ENCODE measurements at places on chromosomes 2 and 18.
A peak's percentile ranks its signal among the peaks of the same experiment; 100 is the strongest.

GRCh38 chr2:128422571-128422970, 103.9 kb upstream of the HS6ST1 start:
- DNase-seq, result peak; percentile 99

GRCh38 chr2:54899576-54900200, 150.6 kb downstream of the RTN4 start:
- peak; percentile 77 for DNase-seq

GRCh38 chr2:54675738-54676137, 47.7 kb upstream of the EML6 start:
- no peak for DNase-seq

- no peak for DNase-seq
Measured at GRCh38 chr18:62368100-62368499, 43.0 kb downstream of the TNFRSF11A start.

DNA sequence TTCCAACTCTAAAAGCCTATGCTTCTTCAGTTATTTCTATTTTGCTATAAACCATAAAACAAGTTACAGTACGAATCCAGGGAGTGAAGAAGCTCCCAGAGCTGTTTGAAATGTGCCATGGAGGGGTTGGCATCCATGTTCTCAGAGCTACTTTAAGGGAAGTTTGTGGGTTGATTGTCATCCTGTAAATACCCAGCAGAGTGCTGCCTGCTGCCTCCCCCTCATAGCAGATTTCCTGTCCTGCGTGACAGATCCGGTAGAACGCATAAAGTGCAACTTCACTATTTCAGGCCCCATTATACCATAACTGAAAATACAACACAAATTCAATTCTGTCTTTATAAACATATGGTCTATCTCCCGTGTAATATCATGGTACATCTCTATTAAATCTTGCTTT, 114.4 kb downstream of the CTNNA2 start:
- no peak for DNase-seq

GRCh38 chr18:30469091-30469490, 573.5 kb downstream of the DSC3 start:
- no peak for DNase-seq

- DNase-seq, result no peak
Measured at GRCh38 chr2:121994238-121995206, 239.1 kb downstream of the TSN start.

- DNase-seq, result no peak
Measured at GRCh38 chr18:79523206-79523735, 127.5 kb downstream of the NFATC1 start.

Data from EH (cell line).